ENCODE measurements at places on chromosomes 12 and 14. TPM values are rescaled to one million over a fixed set of nuclear protein-coding genes. Genes with fewer than 3 reads are reported as not detected.

Gene TROAP
- 6.2 TPM for total RNA-seq

Gene TMPRSS12
- total RNA-seq, result not detected

Gene POTEG
- not detected for total RNA-seq

Gene SSPN
- 12.5 TPM for total RNA-seq

Gene ANKS1B
- total RNA-seq, result not detected

Gene ARMH4
- total RNA-seq, result 3.3 TPM

Gene C14orf132
- total RNA-seq, result 18.6 TPM

Gene CACNA1C
- total RNA-seq, result 11.5 TPM

Gene ACRBP
- not detected for total RNA-seq

Gene ACOT6
- not detected for total RNA-seq

Gene CCDC177
- not detected for total RNA-seq

Gene OSGEP
- total RNA-seq, result 29.0 TPM

Gene STRAP
- 94.1 TPM for total RNA-seq

Gene KRT81
- total RNA-seq, result not detected

Gene NDRG2
- total RNA-seq, result 2.8 TPM

Gene NEUROD4
- total RNA-seq, result not detected

Gene BEST3
- total RNA-seq, result not detected

Gene CLEC4D
- total RNA-seq, result not detected

Gene SCARB1
- 3.2 TPM for total RNA-seq

Gene FGF23
- not detected for total RNA-seq

Gene PTPRR
- 0.25 TPM for total RNA-seq

Gene NGB
- not detected for total RNA-seq

Gene SPATS2
- total RNA-seq, result 13.7 TPM

Gene DEGS2
- total RNA-seq, result not detected

Gene PITPNM2
- 2.0 TPM for total RNA-seq

Gene KRT77
- total RNA-seq, result not detected

Gene PAPLN
- 0.22 TPM for total RNA-seq

Gene VWF
- total RNA-seq, result not detected

Gene SLC35E3
- total RNA-seq, result 1.9 TPM

Gene CIROP
- total RNA-seq, result not detected

Gene IL26
- total RNA-seq, result not detected

Gene ASCL1
- total RNA-seq, result not detected

Gene P2RX7
- total RNA-seq, result 0.54 TPM

Gene CHGA
- not detected for total RNA-seq

Gene KRT79
- not detected for total RNA-seq

Gene CDC42BPB
- 106 TPM for total RNA-seq
